ENCODE measurements at places on chromosomes 3 and 15.

- DNase-seq: no peak
These were observed 40.9 kb downstream of the CHST2 start for GRCh38 chr3:143160437-143160836.

GRCh38 chr15:101037090-101037830 is 118.1 kb downstream of the LRRK1 start:
- DNase-seq: no peak

DNA sequence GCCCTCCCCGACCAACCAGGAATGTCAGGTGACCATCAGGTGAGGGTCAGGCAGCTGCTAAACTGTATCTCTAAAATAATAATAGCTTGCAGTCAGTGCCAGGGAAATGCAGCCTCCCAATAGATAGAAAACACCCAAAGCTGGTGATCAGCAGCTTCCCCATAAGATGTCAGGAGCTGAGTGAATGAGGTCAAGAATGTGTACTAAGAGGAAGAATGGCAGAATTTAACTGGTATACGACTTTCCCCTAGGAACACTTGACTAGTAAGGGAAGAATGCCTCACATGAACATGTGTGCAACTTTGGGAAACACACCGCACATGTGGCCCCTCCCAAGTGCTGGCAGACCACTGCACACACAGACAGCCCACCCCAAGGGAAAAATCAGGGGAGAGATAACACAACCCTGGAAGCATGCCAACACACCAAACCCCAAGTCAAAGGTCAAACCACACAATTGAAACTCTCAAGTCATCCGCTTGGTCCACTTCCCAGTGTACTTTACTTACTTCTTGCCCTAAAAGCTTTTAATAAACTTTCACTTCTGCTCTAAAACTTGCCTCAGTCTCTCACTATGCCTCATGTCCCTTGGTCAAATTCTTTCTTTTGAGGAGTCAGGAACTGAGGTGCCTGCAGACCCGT is 806.5 kb downstream of the OTOL1 start:
- DNase-seq: no peak

DNA sequence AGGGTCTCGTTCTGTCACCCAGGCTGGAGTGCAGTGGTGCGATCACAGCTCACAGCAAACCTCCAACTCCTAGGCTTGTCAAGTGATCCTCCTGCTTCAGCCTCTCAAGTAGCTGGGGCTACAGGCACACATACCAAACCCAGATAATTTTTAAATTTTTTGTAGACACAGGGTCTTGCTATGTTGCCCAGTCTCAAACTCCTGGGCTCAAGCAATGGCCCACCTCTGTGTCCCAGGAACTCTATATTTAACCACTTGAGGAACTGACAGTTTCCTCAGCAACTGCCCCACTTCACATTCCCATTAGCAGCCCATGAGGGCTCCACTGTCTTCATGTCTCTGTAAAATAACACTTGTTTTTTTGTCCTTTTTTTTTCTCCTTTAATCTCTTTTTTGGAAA is 68.4 kb downstream of the TAMM41 start:
- no peak for DNase-seq

DNA sequence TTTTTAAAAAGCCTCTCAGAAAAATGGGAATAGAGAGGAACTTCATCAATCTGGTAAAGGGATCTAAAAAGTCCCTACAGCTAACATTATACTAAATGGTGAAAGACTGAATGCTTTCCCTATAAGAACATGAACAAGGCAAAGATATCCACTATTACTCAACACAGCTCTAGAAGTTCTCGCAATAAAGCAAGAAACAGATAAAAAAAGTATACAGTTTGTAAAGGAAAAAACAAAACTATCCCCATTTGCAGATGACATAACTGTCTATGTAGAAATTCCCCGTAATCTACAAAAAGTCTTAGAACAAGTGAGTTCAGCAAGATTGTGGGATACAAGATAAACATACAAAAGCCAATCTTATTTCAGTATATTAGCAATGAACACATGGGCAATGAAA is 15.4 kb downstream of the EDC3 start:
- DNase-seq: no peak

- DNase-seq: peak; percentile 45
These were observed 48.6 kb downstream of the CMSS1 start for GRCh38 chr3:99866261-99866761.

- DNase-seq: no peak
These were observed 101.6 kb upstream of the ANKRD28 start for GRCh38 chr3:15899388-15899787.

- DNase-seq: no peak
These were observed 87.8 kb upstream of the CTDSPL start for GRCh38 chr3:37773911-37774310.

DNA sequence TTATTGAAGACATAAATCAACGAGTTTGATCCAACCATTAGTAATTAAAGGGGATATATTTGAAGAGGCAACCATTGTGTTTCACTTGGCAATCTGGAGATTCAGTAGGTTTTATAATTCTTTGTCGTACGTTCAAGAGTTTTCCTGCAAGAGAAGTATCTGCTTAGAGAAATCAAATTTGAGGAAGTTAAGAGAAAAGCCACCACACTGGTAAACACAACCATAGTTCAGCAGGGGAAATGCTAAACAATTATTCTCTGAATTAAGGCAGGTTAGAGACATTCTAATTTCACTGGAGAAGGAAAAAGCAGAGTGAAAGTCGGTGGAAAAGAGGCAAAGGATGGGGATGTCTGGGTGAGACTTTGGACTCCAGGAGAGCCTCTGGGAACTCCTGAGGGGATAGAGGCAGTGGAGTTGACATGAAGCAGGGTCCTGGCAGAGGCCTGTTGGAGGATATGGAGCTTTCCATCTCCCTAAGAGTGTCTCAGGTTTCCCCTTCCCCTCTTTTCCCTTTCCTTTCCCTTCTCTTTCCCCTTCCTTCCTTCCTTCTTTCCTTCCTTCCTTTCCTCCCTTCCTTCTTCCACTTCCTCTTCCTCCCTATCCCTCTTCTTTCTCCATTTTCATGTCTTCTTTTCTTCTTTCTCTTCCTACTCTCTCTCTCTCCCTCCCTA is 26.5 kb downstream of the SPINK8 start:
- no peak for DNase-seq

DNA sequence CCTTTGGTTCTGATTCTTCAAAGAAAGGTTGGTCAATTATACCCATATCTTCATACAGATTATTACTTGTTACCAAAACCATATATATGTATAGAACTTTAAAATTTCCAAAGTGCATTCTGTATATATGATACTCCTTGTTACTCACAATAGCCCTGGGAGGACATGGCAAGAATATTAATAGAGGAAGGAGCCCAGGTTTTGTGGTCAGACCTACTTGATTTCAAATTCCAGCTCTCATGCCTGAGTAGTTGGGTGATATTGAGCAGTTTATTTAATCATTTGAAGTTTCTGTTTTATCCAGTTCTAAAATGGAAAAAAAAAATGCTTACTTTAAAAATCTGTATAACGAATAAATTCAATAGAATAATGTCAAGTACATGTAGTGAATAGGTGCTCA is 2.5 kb downstream of the IL1RAP start:
- DNase-seq: no peak

- no peak for DNase-seq
These were observed 258.5 kb downstream of the ROBO2 start for GRCh38 chr3:77298417-77298816.

DNA sequence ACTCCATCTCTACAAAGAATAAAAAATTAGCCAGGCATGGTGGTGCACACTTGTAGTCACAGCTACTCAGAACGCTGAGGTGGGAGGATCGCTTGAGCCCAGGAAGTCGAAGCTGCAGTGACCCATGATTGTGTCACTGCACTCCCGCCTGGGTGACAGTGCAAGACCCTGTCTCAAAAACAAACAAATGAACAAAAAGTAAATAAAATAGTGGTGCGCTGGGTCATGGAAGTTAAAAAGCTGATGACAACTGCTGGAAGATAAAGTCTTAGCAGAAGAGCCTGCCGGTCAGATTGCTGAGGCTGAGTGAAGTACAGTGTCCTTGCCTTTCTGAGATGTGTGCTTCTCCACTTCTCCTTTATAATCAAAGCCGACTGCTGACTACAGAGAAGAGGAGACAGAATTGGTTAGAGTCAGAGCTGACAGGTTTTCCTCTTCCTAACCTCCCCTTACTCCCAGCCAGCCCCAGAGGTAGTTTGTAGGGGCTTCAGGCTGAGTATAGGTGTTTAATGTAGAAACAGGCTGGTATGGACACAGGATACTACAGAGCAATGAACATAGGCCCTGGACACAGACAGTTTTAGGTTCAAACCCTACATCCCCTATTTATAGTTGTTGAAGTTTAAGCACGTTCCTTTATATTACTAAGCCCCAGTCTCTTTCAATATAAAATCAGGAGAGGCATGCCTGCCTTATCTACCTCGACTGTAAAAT is 17.9 kb downstream of the HCLS1 start:
- DNase-seq: no peak

DNA sequence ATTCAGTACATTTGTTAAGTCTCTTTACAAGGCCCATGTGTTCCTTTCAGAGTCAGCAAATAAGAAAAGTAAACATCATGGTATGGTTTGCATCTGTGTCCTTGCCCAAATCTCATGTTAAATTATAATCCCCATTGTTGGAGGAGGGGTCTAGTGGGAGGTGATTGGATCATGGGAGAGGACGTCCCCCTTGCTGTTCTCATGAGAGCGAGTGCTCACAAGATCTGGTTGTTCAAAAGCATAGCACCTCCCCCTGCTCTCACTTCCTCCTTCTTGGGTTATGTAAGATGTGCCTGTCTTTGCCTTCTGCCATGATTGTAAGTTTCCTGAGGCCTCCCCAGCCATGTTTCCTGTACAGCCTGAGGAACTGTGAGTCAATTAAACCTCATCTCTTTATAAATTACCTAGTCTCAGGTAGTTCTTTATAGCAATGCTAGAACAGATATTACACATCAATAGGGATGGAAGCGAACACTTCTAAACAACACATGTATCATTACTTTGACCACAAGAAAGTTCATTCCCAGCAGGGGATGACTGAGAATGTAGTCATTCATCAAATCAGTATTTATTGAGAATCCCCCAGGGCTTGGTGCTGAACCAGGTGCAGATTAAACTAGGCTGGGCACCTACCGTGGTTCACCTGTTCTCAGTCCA is 4.1 kb downstream of the EFCAB12 start:
- no peak for DNase-seq

GRCh38 chr3:31250116-31250777 is 282.5 kb upstream of the STT3B start:
- DNase-seq: no peak

GRCh38 chr15:85954586-85954985 is 125.1 kb upstream of the AGBL1 start:
- no peak for DNase-seq

DNA sequence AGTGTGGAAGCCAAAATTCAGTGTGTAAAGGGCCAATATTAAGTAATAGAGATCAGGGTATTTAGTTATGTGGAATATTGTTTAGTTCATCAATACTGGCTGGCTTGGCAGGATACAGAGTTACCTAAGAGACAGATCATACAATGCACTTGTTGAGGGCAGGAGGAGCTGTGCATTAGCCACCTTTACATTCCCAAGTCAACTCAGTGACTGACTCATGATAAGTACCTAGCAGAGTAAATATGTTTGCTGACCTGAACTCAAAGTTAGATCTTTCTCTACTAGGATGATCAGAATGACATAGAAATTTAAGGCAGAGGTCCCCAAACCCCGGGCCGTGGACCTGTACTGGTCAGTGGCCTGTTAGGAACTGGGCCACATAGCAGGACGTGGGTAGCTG is 3.5 kb upstream of the ABHD17C start:
- no peak for DNase-seq
